ENCODE measurements at places on chromosomes 1 and 21. TPM values are rescaled to one million over a fixed set of nuclear protein-coding genes. Genes with fewer than 3 reads are reported as not detected.

Gene IL10
- 1.7 TPM for total RNA-seq

Gene AMY1C
- total RNA-seq: 0.81 TPM

Gene ARHGAP30
- total RNA-seq: 1.6 TPM

Gene PDPN
- 6.5 TPM for total RNA-seq
